ELF-1 (cell line): ENCODE measurements at places on chromosomes 11 and 22.

DNA sequence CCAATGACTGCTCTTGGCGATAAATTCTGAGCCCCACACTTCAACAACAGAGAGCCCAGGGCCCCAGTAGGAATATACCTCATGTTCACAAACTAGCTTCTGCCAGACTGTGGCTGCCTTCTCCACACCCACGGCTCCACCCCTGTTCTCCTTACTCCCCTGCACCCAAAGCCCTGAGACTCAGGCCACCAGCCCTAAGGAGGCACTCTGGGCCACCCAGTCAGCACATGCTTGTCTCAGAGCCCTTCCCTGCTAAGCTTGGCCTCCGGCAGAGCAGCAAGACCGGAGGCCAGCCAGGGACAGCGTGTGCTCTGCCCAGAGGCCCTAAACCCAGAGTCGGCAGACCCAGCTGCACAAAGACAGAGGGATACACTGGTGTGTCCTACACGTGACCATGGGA is 27.9 kb downstream of the SPATA19 start:
- no peak for DNase-seq

GRCh38 chr22:26429458-26430286 is 612 bp downstream of the ASPHD2 start:
- DNase-seq: no peak

DNA sequence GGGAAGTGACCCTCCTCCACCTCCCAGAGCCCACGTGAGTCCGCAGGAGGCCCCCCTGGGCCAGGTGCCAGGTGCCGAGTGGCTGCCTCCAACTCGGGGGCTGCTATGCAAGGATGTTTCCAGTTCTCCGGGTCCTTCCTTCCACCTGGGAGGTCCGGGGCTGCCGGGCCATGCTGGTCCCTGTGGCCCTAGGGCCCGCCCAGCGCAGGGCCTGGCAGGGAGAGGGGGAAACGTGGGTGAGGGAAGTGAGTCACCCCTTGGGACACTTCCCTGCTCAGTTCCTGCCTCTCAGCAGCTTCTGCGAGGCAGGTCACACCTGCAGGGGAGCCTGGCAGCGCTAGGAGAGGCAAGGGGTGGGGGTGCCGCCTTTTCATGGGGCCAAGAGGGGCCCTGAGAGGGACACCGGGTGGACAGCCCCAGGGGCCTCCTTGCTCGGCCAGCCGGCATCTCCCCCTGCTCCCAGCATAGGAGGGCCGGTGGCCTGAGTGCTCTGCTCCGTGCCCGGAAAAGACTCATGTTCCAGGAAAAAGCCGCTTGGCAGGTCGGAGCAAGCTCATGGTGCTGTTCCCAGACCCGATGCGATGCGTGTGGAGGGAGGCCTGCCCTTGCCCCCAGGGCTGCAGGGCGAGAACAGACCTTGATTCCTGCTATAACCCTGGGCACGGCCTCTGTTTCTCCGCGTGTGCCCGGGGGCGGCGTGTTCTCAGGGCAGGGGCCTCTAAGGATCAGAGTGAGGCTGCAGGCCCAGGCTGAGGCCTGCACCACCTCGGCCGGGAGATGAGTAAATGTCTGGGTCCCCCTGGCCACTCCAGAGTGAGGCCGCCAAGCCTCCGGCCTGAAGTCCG is 30.3 kb upstream of the WNT7B start:
- peak; percentile 50 for DNase-seq

DNA sequence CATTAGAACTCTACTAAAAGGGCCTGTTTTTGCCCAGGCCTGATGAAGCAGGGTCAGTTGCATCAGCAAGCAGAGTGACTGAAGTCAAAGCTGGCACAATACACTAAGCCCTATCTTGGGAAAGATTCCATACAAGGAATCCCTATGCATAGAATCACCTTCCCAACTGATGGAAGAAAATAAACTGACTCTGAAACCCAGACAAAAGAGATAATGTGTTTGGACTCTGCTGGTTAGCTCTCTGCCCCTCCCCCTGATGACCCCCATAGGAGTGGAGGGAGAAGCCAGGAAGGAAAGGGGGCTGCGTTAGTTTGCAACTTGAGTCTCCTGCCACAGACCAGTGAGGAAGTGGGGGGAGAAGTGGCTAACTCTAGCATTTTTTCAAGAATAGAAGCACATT is 32.9 kb downstream of the GALNT18 start:
- DNase-seq: no peak

- no peak for DNase-seq
Observed at GRCh38 chr11:75964071-75964470, 149.1 kb downstream of the UVRAG start.

- DNase-seq: no peak
Observed at GRCh38 chr11:128053981-128054931, 533.1 kb downstream of the ETS1 start.

GRCh38 chr11:72573855-72574445 is 100.3 kb downstream of the PDE2A start:
- DNase-seq: no peak

- no peak for DNase-seq
Observed at GRCh38 chr11:133892584-133893380, 47.5 kb upstream of the SPATA19 start.

GRCh38 chr11:94184846-94185245 is 56.2 kb downstream of the PANX1 start:
- no peak for DNase-seq

DNA sequence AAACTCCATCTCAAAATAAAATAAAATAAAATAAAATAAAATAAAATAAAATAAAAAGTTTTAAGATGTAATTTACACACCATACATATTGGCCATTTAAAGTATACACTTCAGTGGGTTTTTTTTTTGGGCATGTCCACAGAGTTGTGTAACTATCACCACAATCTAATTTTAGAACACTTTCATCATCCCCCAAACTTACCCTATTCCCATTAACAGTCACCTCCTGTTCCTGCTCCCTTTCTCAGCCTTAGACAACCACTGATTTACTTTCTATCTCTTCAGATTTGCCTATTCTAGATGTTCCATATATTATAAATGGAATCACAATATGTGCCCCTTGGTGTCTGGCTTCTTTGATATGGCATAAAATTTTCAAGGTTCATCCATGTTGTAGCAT is 4.6 kb upstream of the ACER3 start:
- no peak for DNase-seq
